SHP77 treated with DMSO at 0.1 percent for 48 hours (cell line): ENCODE measurements at places on chromosomes 3 and 15.

GRCh38 chr15:45181491-45182285, 6.1 kb downstream of the SHF start:
- DNase-seq = no peak

- DNase-seq = no peak
Observed at GRCh38 chr3:81468391-81468790, 293.1 kb downstream of the GBE1 start.

- DNase-seq = no peak
Observed at GRCh38 chr3:119211193-119211592, 29.5 kb downstream of the B4GALT4 start.

- no peak for DNase-seq
Observed at GRCh38 chr3:161409858-161410257, 38.5 kb upstream of the SPTSSB start.

- DNase-seq = no peak
Observed at GRCh38 chr3:176927280-176927679, 270.0 kb downstream of the TBL1XR1 start.

GRCh38 chr3:118402971-118403370, 631.7 kb downstream of the IGSF11 start:
- no peak for DNase-seq

GRCh38 chr15:100094127-100094510, 247.7 kb downstream of the ADAMTS17 start:
- DNase-seq = no peak

GRCh38 chr3:46971151-46971550, 5.4 kb downstream of the CCDC12 start:
- DNase-seq = no peak

- no peak for DNase-seq
Observed at GRCh38 chr3:172147113-172147818, 107.9 kb downstream of the FNDC3B start.

DNA sequence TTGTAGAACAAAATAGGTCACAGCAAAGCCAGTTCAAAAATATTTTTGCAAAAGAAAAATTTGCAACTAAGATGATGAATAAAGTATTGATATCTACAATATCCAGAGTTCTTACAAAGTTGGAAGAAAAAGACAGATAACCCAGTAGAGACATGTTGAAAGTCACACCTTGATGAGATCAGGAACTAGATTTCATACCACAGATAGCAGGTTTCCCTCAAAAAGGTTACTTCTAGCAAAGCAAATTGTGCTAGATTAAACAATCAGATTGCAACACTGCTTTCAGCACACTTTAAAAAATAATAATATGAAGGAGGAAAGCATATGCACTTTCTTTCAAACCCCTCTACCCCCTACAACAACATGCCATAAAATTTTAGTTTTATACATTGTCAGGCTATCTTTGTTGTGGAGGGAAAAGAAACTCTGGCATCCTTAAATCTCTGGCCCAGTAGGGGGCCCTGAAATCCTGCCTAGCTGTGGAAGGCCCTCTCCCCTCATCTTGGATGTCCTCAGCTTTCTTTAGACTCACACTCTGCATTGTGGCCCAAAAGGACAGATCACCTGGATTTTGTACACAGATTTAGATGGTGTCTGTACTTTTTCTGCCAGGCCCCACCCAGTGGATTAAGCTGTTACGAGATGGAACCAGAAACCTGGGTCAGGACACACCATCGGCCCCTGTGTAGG, 50.9 kb downstream of the CCR3 start:
- no peak for DNase-seq

DNA sequence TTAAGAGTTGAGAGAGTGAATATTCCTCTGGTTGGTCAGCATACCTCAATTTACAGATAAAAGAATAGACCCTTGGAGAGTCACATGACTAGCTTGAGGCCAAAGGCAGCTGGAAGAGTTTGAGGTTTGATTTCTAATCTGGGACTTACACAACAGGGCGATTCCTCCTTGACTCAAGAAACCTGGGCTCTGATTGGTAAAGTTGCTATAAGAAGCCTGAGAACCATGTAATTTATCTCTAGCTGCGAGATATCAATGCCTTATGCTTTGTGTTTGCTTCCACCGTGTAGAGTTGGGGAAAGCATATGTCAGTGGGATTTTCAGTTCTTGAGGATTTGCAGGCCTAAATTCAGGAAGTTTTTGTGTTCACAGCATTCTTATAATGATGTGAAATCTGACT, 206.0 kb downstream of the KLHL25 start:
- no peak for DNase-seq

- DNase-seq = no peak
Observed at GRCh38 chr15:64791401-64791800, 16.0 kb upstream of the RBPMS2 start.

DNA sequence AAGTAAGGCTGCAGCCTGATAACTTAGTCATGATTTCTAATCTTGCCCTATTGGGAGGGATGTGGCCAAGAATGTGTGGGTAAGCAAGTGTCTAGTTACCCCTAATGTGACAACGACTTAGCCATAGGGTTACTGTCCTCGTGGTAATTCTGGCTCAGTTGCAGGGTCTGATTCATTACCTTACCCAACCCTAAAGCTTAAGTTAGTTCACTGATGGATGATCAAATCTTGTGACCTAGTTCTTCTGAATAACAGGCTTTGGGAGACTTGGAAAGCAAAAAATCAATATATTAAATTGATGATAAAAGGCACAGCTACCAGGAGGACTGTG, 1.6 kb upstream of the INTS14 start:
- no peak for DNase-seq

DNA sequence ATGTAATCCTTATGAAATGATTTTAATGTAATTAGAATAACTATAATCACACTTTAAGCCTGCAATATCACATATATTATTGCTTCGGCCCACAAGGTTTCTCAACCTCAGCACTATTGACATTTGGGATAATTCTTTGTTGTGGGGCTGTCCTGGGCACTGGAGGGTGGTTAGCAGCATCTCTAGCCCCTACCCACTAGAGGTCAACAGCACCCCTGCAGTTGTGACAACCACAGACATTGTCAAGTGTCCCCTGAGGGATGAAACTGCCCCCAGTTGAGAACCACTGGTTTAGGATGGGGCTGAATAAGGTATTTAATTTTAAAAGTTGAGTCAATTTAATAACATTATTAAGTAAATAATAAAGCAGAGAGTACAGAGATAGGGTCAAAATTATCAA, 6.4 kb upstream of the ABHD2 start:
- DNase-seq = no peak

DNA sequence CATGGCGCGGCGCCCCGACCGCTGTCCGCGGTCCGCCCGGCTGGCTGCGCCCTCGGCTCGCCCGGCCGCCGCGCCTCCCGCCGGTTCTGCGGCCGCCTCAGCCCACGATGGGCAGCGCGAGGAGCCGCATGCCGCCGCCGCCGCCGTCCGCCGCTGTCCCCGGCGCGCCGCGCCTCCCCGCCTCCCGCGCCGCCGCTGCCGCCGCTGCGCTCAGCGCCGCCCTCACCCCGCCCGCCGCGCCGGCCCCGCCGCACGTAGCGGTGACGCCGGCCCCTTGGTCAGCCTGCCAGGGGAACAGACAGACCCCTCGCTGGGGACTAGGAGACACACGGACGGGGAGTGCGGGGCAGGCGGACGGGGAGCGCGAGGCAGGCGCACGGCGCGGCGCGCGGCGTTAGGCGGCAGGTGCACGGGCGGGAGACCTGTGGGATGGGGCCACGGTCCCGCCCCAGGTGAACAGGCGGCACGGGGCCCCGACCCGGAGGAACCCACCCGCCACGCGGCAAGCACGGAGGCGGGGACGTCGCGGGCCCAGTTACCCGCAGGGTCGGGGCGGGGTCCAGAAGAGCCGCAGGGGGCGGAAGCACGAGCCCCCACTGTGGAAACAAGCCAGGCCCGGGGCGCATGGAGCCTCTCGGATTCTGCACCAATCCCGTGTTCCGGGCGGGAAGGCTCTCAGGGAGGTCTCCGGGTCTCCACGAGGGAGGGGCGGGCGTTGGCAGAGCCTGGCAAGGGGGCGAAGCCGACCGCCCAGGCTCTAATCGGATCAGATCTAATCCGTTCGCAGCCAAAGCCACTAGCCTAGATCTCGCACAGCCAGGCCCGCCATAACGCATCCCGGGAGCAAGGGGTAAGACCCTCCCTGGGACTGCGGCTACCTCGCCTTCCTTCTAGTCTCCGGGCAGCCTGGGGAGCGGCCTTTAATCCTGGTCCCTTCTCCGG, at the start of gene CSPG5:
TSS of gene CSPG5 (minus strand) at position 175 of the 942 bp plus-strand sequence. CDS start at position 3, 172 bp downstream.
- no peak for DNase-seq

- DNase-seq = no peak
Observed at GRCh38 chr15:95840004-95840403, 490.5 kb upstream of the NR2F2 start.

DNA sequence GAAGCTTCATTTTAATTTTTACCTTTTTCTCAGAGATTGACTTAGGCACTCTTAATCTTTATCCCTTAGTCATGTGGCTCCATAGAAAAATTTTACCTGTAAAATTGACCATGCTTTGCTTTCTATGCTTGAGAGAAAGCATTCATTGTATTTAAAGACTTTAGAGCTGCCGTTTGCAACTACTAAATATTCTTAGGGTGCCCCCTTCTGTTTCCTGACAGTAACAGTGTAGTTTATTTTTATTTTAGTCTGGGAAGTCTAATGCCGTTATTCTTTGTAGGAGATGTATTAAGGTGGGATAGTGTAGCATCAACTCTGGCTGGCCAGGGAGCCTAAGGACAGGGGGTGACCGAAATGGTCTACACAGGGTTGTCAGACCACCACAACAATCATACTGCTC, 84.5 kb upstream of the SYNPR start:
- no peak for DNase-seq

- DNase-seq = no peak
Observed at GRCh38 chr15:86759800-86760523, 680.3 kb downstream of the AGBL1 start.

- no peak for DNase-seq
Observed at GRCh38 chr3:152557302-152557999, 277.5 kb upstream of the P2RY1 start.

DNA sequence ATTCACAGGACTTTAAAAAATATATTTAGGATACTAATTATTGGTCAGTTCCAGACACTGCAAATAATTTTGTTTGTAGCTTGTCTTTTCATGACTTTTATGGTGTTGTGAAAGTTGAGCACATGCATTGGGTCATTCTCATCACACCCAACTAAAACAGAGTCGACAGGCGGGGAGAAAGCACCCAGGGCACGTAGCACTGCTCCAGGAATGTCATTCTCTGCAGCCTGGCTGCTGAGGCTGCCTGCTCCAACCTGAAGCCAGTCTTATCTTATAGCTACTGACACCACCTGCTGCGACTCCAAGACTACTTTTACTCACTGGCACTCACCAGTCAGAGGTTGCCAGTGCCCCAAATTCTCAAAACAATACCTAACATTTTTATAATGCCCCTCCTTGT, 56.9 kb downstream of the ACAD9 start:
- DNase-seq = no peak

DNA sequence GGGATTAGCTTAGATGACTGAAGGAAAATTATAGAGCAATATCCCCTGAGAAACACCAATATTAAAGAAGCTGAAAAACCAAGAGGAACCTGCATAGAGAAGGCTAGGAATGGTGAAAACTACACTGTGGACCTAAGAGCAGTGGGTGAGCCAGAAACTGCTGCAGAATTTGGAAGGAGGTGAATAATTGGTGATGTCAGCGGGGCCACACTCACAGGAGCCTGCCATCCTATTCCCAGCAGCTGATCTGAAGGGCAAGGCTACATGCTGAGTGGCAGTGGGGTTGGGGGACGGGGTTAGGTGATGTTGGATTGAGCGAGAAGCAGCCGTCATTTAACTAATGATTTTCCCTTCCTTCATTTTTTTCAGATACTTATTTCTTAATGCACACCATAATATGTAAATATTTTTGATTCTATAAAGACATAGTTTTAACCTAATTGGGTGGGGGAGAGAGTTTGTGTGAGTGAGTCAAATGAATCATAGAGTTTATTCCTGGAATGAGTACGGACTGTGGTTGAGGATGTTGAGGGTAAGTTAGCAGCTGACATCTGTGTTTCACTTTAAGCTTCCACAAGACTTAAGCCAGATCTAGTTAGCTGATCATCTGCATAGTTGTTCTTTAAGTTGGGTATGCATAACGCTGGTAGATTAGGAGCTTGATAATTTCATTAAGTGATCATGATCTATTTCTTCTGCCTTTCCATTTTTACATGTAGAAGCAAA, 222.8 kb downstream of the PTPRG start:
- no peak for DNase-seq

- DNase-seq = no peak
Observed at GRCh38 chr3:189588070-189588469, 43.1 kb upstream of the TP63 start.

GRCh38 chr3:136193278-136194054, 2.7 kb downstream of the MSL2 start:
- no peak for DNase-seq

DNA sequence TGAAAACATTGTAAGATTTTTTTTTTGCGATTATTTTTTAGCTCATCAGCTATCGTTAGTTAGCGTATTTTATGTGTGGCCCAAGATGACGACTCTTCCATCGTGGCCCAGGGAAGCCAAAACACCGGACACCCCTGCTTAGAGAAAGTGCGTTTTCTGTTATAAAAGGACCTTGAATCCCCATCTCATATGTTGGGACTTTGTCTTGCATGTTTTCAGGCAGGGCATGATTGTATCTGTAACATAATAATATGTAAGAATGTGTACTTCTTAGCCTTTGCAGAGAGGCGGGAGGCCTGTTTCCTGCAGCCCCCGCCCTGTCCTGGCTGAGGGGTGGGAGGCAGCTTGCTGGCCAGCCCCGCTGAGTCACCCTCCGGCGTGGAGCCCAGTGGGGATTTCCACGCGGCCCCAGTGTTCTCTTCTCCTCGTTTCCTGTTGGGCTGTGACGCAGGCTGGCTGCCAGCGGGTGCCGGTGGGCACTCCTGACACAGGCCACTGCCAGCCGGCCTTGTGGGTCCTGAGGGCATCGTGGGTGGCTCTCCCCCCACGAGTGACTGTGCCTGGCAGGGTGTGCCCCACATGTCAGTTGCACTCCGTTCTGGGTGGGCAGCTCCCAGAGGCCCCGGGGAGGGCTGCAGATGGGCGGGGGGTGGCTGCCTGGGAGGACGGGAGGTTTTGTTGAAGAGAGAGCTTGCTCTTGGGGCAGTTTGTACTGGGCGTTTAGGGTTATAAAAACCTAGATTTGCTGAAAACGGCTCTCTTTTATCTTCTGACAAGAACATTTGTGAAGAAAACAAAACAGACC, 55.6 kb downstream of the SMAD3 start:
- DNase-seq = no peak

GRCh38 chr15:64343222-64343621, 12.8 kb downstream of the CSNK1G1 start:
- DNase-seq = no peak

DNA sequence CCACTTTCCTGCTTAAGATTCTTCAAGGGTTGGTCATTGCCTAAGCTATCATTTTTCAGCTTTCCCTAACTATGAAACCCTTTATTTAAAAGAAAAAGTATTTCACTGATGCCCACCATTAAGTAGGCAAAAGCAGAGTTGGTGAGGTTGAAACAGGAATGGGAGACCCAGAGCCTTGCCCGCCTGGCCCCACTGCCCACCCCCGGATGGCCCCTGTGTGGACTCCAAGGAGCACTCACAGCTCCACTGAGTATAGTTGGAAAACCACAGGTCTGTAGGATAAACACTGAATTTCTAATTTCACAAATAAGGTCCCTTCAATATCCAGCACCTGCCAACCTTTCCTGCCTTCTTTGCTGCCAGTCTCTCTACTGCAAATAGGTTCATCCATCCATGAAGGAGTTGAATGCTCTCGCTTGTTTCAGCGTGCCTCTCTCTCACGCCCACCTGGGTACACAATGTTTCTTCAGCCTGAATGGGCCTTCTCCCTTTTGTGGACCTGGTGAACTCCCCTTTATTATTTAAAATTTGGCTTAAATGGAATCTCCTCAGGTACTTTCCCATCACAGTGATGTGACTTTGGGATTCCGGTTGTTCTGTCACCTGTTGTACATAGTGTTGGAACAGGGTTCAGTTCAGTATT, 8.7 kb upstream of the ACAP2 start:
- no peak for DNase-seq
